Stimulated activated effector memory CD8-positive, alpha-beta T cell treated with anti-CD3 and anti-CD28 coated beads, Interleukin-12 subunit alpha, Interleukin-12 subunit beta, amount 100 ng/mL, for 72 hours (primary cell): ENCODE measurements at places on chromosomes 5 and 9.

DNA sequence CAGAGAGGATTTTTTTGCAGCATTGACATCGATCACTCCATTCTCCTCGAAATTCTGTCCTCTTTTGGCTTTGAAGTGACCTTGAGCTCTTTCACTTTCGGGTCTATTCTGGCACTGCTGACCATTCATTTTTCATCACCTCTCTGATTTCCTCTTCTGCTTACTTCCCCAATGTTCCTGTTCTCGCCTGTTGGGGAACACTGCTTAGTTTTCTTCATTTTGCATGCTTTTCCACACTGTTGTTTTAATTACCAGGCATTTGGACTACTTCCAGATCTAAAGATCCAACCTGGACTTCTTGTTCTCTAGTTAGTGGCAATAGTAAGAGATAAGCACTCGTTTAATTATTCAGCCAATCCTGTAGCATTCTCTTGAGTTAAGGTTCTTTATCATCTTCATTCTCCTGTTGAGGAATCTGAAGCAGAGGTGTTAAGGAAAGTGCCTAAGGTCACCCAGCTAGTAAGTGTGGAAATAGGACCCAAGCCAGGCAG, 53.4 kb downstream of the MAN2A1 start:
- DNase-seq, result no peak

GRCh38 chr9:114321759-114322158, 1.1 kb upstream of the ORM1 start:
- DNase-seq, result peak; percentile 74

DNA sequence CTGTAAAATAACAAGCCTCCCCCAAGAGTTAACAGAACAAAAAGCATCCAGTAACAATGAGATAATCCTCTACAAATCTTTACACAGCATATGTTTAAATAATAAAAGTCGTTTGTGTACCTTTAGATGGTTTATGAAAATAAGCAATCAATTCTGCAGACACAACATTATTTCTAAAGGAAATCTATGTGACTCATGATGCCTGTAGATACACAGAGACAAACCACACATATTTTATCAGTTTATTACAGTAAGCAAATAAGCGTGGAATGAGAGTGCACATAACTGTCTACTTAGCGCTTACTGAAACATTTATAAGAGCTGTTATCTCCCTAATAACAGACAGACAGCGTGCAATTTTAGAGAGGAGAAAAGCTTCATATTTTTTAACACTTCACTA, 243.6 kb downstream of the AP3B1 start:
- no peak for DNase-seq

DNA sequence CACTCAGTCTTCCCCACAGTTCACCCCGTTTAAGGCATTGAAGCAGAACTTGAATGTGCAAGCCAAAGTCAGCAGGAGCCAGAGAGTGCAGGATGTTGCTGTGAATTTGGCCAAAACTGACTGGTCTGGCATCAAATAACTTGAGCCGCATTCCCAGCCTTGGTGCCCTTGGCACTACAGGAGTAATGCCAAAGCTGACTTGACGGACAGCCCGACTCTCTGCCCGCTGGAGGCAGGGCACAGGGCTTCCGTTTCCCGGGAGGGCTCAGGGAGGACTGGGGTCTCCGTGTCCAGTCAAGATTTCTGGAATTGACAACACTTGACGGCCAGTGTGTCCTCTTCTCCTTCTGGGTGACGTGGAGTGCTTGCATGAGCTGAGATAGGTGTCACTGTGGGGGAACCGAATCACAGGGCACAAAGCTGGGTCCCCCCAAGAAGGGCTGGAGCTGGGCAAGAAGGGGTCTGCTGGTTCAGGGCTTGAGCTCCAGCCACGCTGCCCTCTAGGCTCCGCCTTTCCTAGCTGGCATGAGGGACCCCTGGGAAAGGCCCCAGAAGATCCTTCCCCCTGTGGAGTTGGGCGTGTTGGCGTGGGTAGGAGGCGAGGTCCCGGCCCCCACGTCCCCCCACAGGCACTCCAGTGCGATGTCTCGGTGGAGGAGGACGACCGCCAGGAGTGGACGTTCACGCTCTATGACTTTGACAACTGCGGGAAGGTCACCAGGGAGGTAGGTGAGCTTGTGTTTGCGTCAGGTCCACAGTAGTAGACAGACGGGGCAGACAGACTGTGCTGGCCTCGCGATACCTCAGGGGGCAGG, 25.2 kb downstream of the NKD2 start:
- no peak for DNase-seq

- DNase-seq, result no peak
Measured at GRCh38 chr5:1538741-1539392, 15.1 kb upstream of the LPCAT1 start.

GRCh38 chr5:129363991-129364390, 96.1 kb upstream of the ADAMTS19 start:
- no peak for DNase-seq
